Activated CD4-positive, alpha-beta T cell treated with anti-CD3 and anti-CD28 coated beads for 48 hours (primary cell): ENCODE measurements at places on chromosomes 11 and 22.
A peak's percentile ranks its signal among the peaks of the same experiment; 100 is the strongest.

DNA sequence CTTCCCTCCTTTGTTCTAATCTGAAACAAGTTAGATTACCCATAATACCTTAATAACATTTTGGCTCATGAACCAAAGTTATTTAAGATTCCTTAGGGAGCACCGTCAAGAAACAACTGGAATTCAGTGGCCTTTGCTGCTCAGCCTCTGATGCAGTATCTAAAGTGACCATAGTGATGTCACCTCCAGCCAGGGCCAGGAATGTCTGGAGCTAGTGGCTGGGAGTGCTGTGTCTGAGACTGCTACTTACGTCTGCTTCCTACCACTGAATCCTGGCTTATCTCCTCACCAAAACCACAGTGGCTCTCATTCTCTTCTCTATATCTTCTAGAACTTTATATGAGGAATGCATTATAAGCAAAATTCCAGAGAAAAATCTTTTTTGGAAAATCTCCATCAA is 658.0 kb downstream of the DLG2 start:
- no peak for DNase-seq

DNA sequence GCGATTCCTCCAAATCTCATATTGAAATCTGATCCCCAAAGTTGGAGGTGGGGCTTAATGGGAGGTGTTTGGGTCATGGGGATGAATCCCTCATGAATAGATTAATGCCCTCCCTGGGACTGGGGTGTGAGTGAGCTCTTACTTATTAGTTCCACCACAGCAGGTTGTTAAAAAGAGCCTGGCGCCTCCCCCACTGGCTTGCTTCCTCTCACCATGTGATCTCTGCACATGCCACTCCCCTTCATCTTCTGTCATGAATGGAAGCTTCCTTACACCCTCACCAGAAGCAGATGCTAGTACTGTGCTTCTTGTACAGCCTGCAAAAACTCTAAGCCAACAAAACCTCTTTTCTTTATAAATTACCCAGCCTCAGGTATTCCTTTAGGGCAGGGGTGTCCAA is 8.8 kb downstream of the RRAS2 start:
- DNase-seq, result no peak

DNA sequence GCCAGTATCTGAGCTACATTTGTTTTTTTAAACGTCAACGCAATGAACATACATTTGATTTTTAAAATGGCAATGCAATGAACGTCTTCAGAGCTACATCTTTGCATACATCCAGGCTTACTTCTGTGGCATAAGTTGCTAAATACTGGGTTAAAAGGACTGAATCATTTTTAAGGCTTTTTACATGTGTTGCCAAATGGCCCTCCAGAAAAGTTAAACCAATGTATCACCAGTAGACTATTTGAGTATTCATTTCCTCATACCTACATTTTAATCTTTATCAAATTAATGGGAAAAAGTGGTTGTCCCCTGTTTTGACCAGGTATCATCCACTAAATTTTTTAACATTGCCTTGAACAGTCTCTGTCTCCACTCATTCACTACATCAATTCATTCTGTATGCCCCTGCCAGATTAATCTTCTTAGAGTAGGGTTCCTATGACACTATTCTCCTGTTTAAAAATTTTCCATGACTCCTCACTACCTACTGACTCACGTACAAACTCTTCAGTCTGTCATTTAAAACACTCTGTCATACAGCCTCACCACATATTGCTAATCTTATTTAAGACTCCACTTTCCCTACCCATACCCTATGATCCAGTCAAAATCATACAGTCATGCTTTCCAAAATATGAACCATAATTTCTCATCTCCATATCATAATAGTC is 12.4 kb upstream of the PRRG4 start:
- DNase-seq, result no peak

- DNase-seq, result peak; percentile 11
These were observed 19.2 kb downstream of the FAM168A start for GRCh38 chr11:73578592-73579185.

DNA sequence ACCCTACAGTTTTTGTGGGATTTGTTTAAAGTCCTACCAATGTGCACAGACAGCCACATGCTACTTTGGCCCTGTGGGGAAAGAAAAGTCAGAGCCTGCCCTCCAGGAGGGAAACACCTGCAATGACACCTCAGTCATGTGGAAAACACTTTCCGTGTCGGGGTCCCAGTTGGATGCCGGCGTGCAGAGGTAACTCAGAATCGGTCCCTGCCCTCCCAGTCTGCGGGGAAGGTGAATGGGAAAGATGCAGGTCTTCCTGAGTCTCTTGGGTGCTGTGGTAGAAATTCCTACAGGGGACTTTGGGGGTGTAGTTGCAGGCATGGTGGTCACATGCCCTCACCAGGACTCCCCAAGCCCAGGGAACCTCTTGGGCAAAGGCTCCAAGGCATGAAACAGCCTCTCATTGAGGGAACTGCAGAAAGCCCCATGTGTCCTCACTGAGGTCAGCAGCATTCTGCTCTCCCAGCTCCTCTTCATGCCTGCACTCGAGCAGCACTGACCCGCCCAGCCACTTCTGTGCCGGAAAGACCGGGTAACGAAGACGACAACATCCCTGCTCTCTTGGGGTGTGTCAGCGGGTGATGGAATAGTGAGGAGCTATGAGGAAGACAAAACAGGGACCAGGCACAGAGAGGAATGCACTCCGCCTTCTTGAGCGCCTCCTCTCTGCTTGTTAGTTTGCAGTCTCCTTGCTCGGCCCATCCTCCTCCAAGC is 4.7 kb downstream of the RIBC2 start:
- no peak for DNase-seq

DNA sequence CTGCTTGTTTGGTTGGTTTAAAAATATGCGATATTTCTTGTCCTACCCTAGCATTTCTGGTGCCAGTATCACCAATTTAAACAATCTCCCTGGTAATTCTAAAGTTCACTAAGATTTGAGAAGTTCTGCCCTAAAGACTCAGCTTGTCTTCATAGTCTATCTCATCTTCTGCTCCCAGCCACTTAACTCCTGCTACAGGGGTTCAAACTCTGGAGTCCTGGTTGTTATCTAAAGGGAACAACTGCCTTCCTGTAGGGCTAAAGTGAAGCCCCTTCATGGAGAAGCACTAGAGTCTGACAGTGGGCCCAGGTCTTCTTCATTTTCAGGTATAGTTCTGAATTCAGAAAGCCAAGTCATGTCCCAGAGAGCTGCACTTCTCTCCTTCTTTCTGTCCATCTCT is 73.2 kb downstream of the CTNND1 start:
- DNase-seq, result no peak

DNA sequence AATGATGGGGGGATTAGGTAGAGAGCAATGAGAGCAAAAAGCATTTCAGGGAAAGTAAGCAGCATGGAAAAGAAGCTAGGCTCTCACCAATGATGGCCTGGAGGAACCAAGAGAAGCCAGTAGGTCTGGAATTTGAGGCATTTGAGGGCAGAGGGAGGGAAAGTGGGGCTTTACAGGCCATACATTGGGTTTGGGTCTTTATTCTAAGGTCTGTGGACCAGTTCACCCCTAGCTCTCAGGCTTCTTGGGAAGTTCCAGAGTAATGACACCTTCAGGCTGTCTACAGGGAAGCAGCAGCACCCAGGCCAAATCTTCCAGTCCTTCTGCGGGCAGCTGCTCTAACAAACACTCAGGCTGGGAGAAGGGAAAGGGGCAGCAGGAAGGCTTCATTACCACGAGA is 29.4 kb downstream of the ARFGAP2 start:
- DNase-seq, result no peak

DNA sequence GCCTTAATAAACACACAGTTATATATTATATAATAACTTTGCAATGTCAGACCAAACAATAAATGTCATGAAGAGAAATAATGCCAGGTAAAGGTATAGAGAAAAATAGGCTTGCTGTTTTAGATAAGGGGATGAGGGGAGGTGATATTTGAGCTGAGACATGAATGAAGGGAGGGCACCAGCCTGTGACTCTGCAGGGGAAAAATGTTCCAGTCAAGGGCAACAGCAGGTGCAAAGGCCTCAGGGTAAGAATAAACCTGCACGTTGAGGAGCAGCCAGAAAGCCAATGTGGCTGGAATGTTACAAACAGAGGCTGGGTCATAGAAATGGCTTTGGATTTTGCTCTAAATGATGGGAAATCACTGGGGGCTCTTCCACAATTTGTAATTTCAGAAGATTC is 519.6 kb downstream of the SOX6 start:
- DNase-seq, result no peak

GRCh38 chr22:35592418-35592967 is 24.6 kb downstream of the MB start:
- no peak for DNase-seq

GRCh38 chr11:4636962-4637661 is at the start of gene OR51D1:
Gene OR51D1, plus strand, starts transcription at chr11:4637477. Its CDS starts 2,314 bp downstream, at chr11:4639791.
- peak; percentile 80 for DNase-seq
